Ascending aorta (tissue), 2 donors: ENCODE measurements at places on chromosomes 3 and 15. TPM values are rescaled to one million over a fixed set of nuclear protein-coding genes. Genes with fewer than 3 reads are reported as not detected.

GRCh38 chr3:69880069-69880640 lies 119.4 kb upstream of the SAMMSON start:
- DNase-seq, result no peak

The PLAAT1 gene
- not detected for total RNA-seq

DNA sequence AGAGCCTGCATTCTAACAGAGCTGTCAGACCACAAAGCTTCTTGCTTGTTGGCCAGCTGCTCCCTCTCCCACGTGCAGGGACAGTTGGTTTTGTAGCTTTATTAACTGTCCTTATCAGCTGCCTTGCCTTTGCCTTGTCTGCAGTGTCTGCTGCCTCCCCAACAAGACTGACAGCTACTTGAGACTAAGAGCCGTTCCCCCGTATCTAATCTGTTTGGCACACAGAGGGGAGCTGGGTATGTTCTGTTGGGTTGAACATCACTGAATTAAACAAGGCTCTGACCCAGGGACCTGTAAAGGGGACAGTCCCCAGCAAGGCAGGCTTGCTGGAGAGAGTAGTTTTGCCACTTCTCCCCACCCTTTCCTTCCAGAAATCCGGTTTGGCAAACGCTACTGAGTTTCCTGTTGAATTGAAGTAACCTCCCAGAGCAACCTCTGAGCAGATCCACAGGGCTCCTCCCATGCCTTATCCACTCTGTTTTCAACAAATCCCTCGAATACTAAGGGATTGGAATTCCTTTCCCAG lies 116.1 kb downstream of the ANP32A start:
- DNase-seq, result no peak

- DNase-seq, result no peak
These were observed 7.0 kb downstream of the SEMA6D start for GRCh38 chr15:47724346-47724745.

DNA sequence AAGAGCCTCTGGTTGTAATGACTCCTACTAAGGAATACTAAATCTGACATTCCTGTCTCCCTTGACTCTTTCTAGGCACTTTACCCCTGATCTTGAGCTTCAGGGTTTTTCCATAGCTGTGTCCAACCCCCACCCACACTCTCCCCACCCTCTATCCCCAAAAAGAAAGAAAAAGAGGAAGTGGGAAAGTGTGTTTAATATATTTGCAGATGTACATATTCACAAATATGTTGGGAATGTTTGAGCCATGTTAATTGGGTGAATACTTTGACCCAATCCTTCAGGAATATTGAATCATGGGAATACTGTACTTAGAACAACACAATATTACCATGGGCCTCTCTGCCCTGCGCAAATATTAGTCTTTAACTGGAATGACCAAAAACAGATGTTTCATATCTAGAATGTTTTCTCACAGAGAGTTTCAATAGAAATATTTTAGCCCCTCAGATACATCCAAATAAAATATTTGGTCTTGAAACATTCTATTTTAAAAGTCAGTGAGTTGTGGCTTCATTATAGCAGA lies 19.8 kb upstream of the PFN2 start:
- DNase-seq, result no peak

The GOLGA8J gene
- 0.75 TPM for total RNA-seq

The CCR3 gene
- not detected for total RNA-seq

The SNRPN gene
- 121 TPM for total RNA-seq

GRCh38 chr15:89401631-89402517 lies 67.2 kb upstream of the POLG start:
- DNase-seq, result no peak

- DNase-seq, result no peak
These were observed 81.1 kb downstream of the SLTM start for GRCh38 chr15:58852347-58852746.

DNA sequence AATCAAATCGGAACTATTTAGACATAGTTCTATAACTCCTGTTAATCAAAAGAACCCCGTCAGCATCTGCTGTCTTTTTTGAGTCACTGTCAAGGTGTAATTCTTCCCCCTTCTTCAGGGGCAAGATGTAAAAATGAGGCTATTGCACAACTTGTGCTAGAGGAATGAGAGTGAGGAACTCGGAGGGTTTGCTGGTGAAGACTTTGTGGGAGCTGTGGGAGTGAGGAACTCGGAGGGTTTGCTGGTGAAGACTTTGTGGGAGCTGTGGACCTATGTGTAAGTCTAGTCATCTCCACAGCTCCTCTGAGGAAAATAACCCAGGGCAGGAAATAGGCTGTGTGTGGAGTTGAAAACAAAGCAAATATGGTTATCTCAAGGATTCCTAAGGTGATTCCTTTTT lies 2.5 kb upstream of the CERS3 start:
- DNase-seq, result no peak

DNA sequence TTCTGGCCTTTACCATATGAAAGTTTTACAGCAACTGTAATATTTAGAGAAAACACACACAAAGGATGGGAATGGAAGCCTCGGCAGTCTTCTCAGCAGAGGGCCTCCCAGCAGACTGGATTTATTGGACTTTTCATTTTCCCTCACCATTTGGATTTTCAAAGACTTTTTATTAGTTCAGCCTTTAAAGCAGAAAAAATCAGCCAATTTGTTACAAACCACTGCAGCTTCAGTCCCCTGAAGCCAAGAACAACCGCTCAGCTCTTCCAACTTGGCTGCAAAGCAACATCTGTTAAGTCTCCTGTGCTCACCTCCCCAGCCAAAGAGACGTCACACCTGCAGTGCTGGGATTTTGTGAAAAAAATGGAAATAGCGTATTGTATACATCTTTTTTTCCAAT lies 120.8 kb downstream of the GMPS start:
- no peak for DNase-seq

GRCh38 chr3:71850654-71851053 lies 65.7 kb upstream of the PROK2 start:
- DNase-seq, result no peak

DNA sequence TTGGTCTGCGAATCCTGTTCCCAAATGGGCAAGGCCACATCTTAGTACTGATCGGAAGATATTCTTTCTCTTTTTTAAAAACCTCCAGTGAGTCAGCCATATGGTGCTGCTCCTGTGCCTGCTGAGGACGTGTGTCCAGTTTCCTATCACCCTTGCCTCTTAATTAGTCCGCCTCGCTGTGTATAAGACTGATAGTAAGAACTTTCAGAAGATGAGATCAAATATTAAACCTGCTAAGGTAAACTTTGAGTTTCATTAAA lies 612 bp downstream of the UBA5 start:
- no peak for DNase-seq

The GP9 gene
- not detected for total RNA-seq

DNA sequence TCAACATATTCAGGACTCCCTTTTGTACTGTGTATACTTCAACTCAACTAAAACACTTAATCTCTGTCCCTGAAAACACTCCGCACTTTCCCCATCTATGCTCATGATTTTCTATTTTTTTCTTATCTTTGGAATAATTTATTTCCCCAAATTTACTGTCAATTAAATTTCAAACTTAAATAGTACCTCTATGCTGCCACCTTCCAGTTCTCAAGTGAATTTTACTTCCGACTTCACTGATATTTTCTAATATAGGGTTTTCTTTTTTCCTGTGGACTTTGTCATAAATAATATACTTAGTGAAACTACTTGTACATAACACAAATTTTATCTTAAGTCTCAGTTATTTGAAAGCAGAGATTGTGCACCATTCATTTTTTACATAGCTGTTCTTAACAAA lies 1303.3 kb downstream of the OTOL1 start:
- DNase-seq, result no peak

- no peak for DNase-seq
These were observed 298.3 kb downstream of the LRRC3B start for GRCh38 chr3:26920646-26921478.

The CA12 gene
- 10.7 TPM for total RNA-seq

DNA sequence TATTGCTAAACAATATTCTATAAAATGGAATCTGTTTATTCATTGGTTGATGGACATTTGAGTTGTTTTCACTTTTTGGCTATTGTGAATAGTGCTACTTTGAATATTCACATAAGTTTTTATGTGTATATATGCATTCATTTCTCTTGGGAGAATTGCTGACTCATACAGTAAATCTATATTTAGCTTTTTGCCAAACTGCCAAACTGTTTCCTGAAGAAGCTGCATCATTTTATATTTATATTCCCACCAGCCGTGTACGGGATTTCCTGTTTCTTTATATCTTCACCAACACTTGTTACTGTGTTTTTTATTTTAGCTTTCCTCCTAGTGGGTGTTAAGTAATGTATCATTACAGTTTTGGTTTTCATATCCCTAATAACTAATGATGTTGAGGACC lies 12.5 kb upstream of the TCAIM start:
- no peak for DNase-seq

DNA sequence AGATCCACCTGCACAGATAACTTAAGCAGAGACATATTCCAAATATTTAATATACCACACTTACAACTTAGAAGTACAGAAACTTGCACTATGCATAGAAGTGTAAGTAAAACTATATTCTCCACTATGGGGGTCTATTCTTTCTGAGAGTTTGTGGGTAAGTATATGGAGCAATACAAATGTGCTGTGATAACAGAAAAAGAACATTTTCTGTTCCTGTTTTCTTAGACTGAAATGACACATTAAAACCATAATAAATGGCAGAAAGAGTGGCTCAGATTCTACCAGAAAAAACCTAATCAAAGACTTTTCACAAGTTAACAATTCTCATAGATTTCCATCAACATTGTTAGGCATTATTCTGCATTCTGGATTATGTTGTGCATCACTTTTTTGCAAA lies 96.6 kb upstream of the WNT7A start:
- DNase-seq, result no peak

- no peak for DNase-seq
These were observed 58.8 kb downstream of the SLCO2A1 start for GRCh38 chr3:133970916-133971315.

GRCh38 chr3:8290611-8291010 lies 211.0 kb upstream of the LMCD1 start:
- DNase-seq, result no peak

- no peak for DNase-seq
These were observed 86.3 kb downstream of the FAM81A start for GRCh38 chr15:59524331-59524731.

DNA sequence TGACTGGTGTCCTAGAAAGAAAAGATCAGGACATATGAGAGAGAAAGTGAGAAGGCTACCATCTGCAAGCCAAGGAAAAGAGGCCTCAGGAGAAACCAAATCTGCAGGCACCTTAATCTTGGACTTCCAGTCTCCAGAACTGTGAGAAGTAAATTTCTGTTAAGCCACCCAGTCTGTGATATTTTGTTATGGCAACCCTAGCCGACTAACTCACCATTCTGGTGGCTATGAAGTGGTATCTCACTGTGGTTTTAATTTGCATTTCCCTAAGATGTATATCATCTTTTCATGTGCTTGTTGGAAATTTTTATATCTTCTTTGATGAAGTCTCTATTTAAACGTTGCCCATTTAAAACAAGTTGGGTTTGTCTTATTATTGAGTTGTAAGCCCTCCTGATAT lies 40.6 kb downstream of the ILDR1 start:
- no peak for DNase-seq

The TMEM158 gene
- not detected for total RNA-seq

- no peak for DNase-seq
These were observed 31.7 kb downstream of the BTLA start for GRCh38 chr3:112467539-112467938.

The POPDC2 gene
- total RNA-seq, result 4.7 TPM

DNA sequence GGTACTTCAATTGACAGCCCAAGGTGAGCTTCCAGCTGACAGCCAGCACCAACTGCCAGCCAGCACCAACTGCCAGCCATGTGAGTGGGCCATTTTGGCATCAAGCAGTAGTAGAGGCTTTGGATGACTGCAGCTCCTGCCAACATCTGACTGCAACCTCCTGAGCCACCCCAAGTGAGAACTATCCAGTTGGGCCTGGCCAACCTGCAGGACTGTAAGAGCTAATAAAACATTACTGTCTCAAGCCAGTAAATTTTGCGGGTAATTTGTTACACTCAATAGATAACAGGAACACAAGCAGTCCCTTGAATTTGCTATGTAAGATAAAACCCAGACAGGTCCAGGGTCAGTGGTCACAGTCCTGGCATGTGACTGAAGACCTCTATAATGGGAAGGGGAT lies 29.7 kb downstream of the EPHB1 start:
- DNase-seq, result peak; percentile 22

DNA sequence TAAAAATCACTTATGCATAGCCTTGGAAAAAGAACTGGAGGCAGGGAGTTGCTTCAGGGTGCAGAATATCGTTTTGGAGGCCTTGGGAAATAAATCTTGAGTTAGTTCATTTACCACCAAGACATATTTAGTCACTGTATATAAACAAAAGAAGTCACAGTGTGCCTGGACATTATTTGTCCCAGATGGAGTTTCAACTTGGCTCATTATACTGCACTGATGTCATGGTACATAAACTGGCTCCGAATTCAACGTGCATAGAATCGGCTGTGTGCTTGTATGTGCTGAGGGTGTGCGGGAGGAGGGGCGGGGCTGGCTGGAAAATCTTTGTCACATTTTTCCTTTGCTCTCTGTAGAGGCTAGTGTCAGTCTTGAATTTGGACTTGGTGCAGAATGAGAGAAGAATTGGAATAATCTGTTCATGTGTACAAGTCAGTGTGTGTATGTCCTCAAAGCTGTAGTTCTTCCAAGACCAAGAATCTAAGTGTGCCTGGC lies 86.6 kb downstream of the FNDC3B start:
- peak; percentile 90 for DNase-seq

DNA sequence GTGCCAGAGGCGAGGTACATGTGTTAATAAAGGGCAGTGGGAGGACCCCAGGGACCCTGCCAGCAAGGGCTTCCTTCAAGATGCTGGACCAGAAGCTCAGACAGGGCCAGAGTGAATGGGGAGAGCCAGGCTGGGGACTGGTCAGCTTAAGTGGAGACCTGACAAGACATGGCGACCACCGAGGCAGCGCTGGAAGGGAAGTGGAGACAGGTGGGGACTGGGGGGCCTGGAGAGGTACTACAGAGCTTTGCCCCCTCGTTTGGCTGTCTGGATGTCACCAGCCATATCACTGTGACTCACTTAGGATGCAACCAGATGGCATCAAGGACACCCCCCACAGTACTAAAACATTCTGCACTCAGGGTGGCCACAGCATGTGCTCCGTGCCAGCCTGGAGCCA lies 97.9 kb downstream of the ADCY5 start:
- DNase-seq, result no peak

DNA sequence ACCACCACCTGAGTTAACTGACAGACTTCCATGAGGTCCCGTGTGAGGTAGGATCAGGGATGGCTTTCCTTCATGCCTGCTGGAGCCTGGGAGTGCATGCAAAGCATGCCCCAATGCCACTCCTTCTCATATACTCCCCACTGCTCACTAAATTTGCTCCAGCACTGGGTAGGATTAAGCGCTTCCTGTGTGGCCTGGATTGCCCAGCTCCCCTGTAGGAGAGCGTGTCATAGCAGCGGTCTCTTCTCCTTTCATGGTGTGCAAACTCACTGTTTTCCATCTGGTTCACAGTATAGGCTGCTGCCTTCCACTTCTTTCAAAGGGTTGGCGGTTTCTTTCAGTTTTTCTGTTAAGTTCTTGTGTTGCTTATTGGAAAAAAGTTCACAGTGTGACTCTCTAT lies 34.1 kb upstream of the ABI3BP start:
- DNase-seq, result no peak

GRCh38 chr3:53077476-53078220 lies 31.8 kb upstream of the SFMBT1 start:
- DNase-seq, result no peak

The GOLGA6C gene
- total RNA-seq, result not detected
